ENCODE measurements at places on chromosomes 7 and 10. TPM values are rescaled to one million over a fixed set of nuclear protein-coding genes. Genes with fewer than 3 reads are reported as not detected.
A peak's percentile ranks its signal among the peaks of the same experiment; 100 is the strongest.

DNA sequence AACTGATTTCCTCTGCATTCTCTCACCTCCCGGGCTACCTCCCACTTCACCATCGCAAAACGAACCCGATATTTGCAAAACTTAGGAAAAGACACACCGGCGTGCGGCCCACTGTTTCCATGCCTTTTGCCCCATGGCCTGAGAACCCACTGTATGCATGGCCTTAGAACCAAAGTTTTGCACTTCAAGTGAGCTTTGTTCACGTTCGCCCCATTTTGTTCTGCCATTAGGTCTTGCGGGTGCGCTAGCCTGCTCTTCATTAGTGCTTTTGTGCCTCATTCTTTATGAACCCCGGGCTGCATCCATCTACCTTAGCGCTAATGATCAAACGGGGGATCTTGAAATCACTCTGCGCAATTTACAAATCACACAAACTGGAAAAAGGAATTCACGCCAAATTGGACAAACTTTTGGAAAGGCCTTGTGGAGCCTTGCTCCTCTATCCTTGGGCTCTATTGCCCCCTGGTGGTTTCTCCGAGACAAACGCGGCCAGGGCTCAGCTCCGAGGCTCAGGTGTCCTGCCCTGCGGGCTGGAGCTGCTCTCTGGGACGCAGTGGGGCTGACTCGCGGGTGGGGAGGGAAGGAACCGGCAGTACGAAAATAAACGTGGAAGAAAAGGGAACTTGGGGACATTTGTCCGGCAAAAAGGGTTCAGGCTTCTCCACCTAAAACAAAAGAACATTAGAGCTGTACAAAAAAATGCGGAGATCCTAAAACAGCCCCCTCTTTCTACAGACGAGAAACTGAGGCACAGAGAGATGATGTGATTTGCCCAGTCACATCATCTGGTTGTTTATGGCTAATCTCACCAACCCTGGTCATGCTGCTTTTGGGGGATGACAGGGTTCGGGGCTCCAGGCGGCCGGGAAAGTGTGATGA is 300.4 kb upstream of the NFE2L3 start:
- DNase-seq = peak; percentile 26

PALD1 gene
- total RNA-seq = 2.0 TPM

GRCh38 chr7:1181640-1182039 is 21.6 kb upstream of the ZFAND2A start:
- no peak for DNase-seq

GRCh38 chr10:74932648-74933047 is 106.2 kb downstream of the KAT6B start:
- no peak for DNase-seq

AKR1C4 gene
- not detected for total RNA-seq

GRCh38 chr7:41298409-41298808 is 404.5 kb downstream of the INHBA start:
- no peak for DNase-seq

KIAA1217 gene
- 43.5 TPM for total RNA-seq

- DNase-seq = no peak
Observed at GRCh38 chr7:127251465-127252376, 1.0 kb downstream of the GRM8 start.

NXPH1 gene
- not detected for total RNA-seq

- no peak for DNase-seq
Observed at GRCh38 chr7:154424350-154424749, 372.2 kb downstream of the DPP6 start.

DNA sequence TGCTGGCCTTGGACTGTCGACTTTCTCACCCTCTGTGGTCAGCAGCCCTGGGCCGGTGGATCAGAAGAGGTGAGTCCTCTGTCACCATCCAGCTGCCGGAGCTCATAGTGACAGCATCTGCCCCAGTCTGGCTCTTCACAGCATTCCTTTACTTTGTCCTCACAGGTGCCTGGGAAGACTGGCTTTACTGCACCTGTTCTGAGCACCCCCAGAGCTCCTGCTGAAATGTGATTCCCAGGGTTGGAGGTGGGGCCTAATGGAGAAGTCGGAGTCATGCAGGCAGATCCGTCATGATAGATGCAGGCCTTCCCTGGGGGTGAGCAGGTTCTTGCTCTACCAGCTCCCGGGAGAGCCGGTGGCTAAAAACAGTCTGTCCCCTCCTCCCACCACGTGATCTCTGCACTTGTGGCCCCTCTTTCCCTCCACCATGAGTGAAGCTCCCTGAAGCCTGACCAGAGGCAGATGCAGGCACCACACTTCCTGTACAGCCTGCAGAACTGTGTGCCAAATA is 171.5 kb downstream of the ZMYND11 start:
- no peak for DNase-seq

DNA sequence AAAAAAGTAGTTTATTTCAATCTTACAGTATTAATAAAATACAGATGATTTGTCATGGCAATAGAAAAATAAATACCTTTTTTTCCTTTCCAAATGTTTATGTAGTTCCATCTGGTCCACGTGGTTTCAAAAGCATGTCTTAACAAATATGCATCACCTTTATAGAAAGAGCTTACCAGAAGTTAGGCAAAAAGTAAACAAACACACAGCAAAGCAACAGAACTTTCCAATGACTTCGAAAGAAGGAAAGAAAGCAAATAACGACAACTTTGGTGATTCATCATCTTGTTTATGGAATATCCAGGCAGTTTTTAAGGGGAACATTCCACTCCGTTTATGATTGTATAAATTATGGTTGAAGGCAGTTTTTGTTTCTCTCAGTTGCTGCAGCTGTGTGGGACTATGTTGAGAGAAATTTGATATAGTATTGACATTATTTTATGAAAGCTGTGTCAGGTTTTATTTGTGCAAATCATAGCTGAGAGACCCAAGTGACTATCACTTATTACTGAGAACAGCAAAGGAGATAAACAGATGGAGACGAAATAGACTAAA is 203.1 kb downstream of the CDC14C start:
- no peak for DNase-seq

ABCB1 gene
- 1.8 TPM for total RNA-seq

- DNase-seq = no peak
Observed at GRCh38 chr10:130180416-130180815, 44.2 kb downstream of the GLRX3 start.

GRCh38 chr7:128358233-128358632 is 3.3 kb downstream of the PRRT4 start:
- DNase-seq = no peak

Data from astrocyte (in vitro differentiated cells and primary cell).